ENCODE measurements at places on chromosomes 12 and 14.

DNA sequence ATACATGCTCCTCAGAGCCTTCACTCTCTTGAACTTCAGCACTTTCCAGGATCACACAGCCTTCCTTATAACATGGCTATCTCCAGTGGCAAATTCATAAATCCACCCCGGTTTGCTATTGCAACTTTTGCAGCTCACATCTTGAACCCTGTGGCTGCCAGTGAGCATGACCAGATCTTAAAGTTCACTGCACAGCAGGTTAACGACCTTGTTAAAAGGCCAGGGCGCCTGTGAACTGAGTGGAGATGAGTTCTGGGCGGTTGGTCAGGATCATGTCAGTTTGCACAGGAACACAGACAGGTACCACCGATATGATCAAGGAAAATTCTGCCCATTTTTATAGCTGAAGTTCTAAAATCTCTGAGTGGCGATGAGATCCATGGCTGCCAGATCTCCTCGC lies 24.7 kb upstream of the LTA4H start:
- H3K27ac ChIP-seq: no peak overlapping the region
- H3K4me1 ChIP-seq: peaks cover 26% of the 10 kb centered on the region
- H3K4me3 ChIP-seq: no peak overlapping the region
- H3K36me3 ChIP-seq: no peaks in the 10 kb centered on the region
- H3K27me3 ChIP-seq: no peaks in the 10 kb centered on the region

DNA sequence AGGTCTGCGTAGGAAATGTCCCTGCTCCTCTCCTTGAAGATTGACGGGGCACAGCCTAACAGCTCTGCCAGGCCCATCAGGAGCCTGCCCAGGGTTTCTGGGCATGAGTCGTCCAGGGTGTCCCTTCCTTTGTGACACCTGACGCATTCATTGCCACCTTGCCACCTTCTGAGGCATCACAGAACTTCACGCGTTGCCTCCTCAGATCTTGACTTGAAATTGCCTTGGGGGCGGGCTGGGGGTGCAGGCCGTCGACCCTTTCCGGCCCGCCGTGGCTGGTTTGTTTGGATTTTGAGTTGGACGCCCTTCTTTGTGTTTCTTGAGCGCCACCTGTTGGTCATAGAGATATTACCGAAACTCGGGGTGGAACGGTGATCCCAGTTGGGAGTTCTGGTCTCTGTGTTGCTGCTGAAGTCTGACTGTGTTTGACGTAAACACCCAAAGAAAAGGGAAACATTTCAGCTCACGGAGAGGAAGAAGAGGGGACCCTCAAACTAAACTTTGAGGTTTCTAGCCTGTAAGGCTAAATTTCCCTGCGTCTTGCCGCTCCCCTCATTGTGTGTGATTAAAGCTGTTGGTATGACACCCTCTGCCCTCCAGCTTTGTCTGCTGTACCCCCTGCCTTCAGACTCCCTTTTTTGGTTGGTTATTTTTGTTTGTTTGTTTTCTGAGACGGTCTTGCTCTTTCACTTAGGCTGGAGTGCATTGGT lies 44.6 kb downstream of the MLXIP start:
- DNase-seq: peak; percentile 81
- H3K27ac ChIP-seq: peak overlapping the region; percentile 61
- H3K27me3 ChIP-seq: no peaks in the 10 kb centered on the region
- peaks cover 32% of the 10 kb centered on the region for H3K4me1 ChIP-seq
- peaks cover 5% of the 10 kb centered on the region for H3K36me3 ChIP-seq

DNA sequence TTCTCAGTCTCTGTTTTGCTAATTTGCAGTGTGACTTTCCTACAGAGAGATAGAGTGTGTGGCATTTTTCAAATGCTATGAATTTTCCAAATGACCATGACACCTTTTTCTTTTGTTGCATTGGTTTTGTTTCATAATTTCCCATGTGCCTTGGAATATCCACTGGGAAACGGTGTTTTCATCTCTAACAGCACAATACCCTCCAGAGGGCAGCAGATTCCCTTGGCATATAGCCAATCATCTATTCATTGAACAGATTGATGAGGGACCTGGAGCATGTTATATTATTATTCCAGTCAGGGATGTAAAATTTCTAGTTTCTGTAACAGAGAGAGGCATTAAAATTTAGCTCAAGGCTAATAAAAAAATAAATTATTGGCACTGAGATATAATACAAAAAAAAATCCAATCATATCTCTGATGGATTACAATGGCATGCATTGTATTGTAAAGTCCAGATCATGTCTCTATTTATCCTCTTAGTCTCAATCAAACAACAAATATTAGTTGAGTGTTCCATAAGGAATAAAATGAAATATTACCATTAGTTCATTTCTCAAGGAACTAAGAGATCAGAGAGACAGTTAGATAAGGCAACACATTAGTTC lies 29.6 kb upstream of the NTN4 start:
- no peaks in the 10 kb centered on the region for H3K4me1 ChIP-seq
- no peak for DNase-seq
- no peaks in the 10 kb centered on the region for H3K36me3 ChIP-seq
- no peak overlapping the region for H3K4me3 ChIP-seq
- no peak overlapping the region for H3K27ac ChIP-seq

DNA sequence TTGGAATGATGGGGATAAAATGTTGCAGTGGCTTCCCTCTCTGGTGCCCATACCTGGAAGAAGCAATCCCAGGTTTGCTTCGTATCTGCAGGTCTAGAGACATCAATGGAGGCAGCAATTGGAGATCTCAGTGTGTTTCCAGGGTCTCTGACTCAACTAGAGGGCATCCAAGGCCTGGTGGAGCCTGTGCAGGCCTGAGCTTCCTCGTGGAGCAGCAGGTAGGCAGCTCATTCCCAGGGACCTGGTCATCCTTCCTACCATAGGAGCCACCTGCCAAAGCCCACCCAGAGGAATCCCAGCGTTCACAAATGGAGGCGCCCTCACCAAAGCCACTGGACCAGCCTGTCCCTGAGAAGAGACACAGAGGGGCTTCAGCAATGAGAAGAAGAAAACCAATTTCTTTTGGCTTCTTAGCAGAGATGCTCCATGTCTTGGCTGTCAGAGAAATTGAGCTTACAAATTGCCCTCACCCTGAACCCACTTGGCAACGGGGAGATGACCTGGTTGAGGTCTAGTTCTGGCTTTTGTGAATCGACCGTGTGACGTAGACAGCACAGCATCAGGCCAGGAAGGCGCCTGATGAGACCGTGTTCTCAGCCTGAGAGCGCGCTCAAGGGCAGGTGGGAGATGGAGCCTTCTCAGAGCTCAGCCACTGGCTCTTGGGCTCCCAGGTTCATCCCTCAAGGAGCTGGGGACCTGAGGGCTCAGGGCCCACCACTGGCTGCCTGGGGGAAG lies 283.6 kb downstream of the DPF3 start:
- H3K4me3 ChIP-seq: no peak overlapping the region
- no peaks in the 10 kb centered on the region for H3K36me3 ChIP-seq
- H3K27me3 ChIP-seq: peaks cover 81% of the 10 kb centered on the region
- DNase-seq: no peak
- H3K27ac ChIP-seq: no peak overlapping the region
- peaks cover 4% of the 10 kb centered on the region for H3K4me1 ChIP-seq

DNA sequence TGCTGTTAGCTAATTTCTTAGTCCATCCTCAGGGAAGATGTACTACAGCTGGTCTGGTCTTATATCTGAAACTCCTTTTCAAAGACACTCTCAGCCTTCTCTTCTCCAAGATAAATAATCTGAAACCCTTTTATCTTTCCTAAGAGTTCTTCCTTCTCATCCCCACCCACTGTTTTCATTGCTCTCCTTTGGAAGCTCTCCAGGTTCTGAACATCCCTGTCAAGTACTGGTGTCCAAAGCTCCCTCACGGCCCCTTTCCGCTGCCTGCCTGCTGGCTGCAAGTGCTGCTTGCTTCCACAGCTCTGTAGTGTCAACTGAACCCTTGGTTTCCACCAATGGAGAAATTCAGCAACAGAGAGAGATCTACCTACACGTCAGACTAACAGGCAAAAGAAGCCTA lies 6.6 kb upstream of the SLC6A13 start:
- no peak overlapping the region for H3K27ac ChIP-seq
- H3K36me3 ChIP-seq: no peaks in the 10 kb centered on the region
- no peak overlapping the region for H3K4me3 ChIP-seq
- H3K27me3 ChIP-seq: peaks cover 9% of the 10 kb centered on the region
- no peak for DNase-seq

GRCh38 chr14:99716850-99717681 lies 33.0 kb downstream of the CYP46A1 start:
- no peak for DNase-seq
- H3K4me1 ChIP-seq: no peaks in the 10 kb centered on the region
- H3K4me3 ChIP-seq: no peak overlapping the region
- H3K27me3 ChIP-seq: peaks cover 20% of the 10 kb centered on the region
- H3K27ac ChIP-seq: no peak overlapping the region

- no peak overlapping the region for H3K27ac ChIP-seq
- no peaks in the 10 kb centered on the region for H3K4me1 ChIP-seq
- peaks cover 28% of the 10 kb centered on the region for H3K27me3 ChIP-seq
- no peak for DNase-seq
- no peak overlapping the region for H3K4me3 ChIP-seq
Observed at GRCh38 chr12:8011331-8011730, 21.2 kb upstream of the FOXJ2 start.

DNA sequence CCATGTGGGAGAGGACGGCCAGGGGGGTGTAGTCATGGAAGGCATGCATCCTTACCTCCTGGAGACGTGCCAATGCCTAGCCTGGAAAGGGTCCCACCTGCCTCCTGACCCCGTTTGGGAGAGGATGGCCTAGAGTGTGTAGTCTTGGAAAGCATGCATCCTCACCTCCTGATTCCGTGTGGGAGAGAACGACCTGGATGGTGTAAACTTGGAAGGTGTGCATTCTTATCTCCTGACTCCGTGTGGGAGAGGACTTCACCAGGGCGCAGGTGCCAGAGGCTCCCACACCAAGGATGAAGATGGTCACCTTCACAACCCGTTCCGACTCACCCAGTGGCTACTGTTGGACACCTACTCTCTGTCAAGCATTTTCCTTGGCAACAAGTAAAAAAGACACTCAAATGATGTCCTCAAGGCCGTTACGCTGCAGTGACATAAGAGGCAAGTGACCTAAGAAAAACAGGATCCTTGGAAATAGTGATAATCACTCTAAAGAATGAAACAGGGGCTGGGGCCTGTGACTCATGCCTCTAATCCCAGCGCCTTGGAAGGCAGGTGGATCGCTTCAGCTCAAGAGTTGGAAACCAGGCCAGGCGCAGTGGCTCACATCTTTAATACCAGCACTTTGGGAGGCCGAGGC lies 37.5 kb upstream of the FZD10 start:
- no peaks in the 10 kb centered on the region for H3K36me3 ChIP-seq
- H3K4me1 ChIP-seq: no peaks in the 10 kb centered on the region
- DNase-seq: no peak
- peaks cover 5% of the 10 kb centered on the region for H3K27me3 ChIP-seq
- no peak overlapping the region for H3K4me3 ChIP-seq

DNA sequence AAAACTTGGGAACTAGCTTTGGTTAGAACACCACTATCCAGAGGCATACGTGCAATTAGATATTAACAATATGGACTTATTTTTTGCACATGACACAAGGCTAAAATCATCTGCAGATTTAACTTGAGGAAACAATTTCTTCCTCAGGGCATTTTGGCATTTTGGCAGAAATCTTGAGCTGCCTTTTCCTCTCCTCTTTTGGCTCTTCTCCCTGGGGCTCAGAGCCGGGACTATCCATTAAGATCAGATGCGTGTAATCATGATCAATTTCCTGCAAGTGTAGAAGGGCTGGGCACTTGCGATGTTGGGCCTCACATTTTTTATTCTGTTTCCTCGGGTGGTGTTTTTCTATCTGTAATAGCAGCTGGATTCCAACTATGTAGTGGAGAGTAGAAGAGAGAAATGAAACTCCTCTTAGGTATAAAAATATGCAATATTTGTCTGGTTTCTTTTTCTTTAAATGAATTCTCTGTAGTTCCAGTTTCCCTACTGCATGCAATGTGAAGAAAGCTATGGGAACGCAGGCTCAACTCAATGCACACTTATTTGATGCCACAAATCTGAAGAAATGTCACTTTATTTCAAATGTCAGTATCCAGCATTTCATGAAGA lies 1010.8 kb downstream of the FLRT2 start:
- no peaks in the 10 kb centered on the region for H3K27me3 ChIP-seq
- no peaks in the 10 kb centered on the region for H3K4me1 ChIP-seq
- H3K36me3 ChIP-seq: no peaks in the 10 kb centered on the region
- no peak overlapping the region for H3K27ac ChIP-seq
- DNase-seq: no peak

DNA sequence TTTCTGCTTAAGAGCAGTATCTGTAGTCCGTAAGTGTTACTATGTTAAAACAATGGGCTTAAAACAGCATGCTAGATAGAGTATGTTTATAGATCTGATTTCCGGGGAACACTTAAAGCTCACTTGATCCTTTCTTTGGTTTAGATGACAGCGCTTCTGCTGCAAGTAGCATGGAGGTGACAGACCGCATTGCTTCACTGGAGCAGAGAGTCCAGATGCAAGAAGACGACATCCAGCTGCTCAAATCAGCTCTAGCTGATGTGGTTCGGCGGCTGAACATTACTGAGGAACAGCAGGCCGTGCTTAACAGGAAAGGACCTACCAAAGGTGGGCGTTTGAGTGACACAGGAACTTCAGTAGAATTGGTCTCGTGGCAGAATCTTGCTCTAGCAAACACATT lies 57.5 kb downstream of the EML1 start:
- H3K4me1 ChIP-seq: no peaks in the 10 kb centered on the region
- H3K27ac ChIP-seq: no peak overlapping the region
- peaks cover 15% of the 10 kb centered on the region for H3K27me3 ChIP-seq

GRCh38 chr12:21526053-21526452 lies at the start of gene SPX:
TSS of gene SPX (plus strand) at chr12:21526296. CDS start at chr12:21526473, 177 bp downstream.
- peak within 1 kb of the TSS; percentile 70 for H3K4me3 ChIP-seq
- H3K27ac ChIP-seq: no peak within 1 kb of the TSS
- H3K36me3 ChIP-seq: no peaks in the 10 kb centered on the region
- DNase-seq: no peak

DNA sequence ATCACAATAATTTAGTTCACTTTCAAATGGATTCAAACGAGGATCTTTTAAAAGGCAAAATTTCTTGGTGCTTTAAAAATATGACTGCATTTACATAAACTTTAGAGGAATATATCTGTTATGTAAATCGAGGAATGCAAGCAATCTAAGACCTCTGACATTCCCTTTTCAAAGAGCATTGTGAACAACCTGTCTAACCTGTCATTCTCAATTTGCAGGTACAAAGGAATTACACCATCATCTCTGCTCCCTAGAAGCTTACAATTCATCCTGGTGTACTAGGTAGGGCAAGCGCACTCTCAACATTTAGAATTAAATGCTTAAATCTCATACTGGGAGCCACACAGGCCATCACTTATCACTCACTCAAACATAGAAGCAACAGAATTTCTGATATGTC lies 35.6 kb downstream of the BMP4 start:
- no peak overlapping the region for H3K27ac ChIP-seq
- no peaks in the 10 kb centered on the region for H3K4me1 ChIP-seq
- no peak overlapping the region for H3K4me3 ChIP-seq
- no peaks in the 10 kb centered on the region for H3K36me3 ChIP-seq
- H3K27me3 ChIP-seq: no peaks in the 10 kb centered on the region

DNA sequence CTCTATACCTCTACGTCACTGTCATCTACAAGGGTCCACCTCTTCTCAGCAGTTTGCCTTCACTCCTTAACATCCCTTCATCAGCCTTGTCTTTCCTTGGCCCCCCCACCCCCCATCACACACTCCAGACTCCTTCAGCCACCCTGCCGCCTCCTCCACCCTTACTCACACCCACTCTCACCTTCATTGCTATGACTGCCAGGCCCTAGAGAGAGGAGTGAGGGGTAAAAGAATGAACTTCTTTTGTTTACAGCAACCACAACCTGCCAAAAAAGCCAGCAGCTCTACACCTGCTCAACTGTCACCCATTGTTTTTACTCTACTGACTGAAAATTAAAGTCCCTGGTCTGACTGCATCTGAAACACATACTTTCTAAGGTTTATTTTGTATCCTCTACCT lies 112.8 kb downstream of the DUSP6 start:
- H3K27ac ChIP-seq: no peak overlapping the region
- peaks cover 38% of the 10 kb centered on the region for H3K36me3 ChIP-seq
- peaks cover 89% of the 10 kb centered on the region for H3K4me1 ChIP-seq
- H3K27me3 ChIP-seq: no peaks in the 10 kb centered on the region
- no peak for DNase-seq
